ENCODE measurements at places on chromosomes 2 and 18. TPM values are rescaled to one million over a fixed set of nuclear protein-coding genes. Genes with fewer than 3 reads are reported as not detected.

GNAL gene
- 7.1 TPM for total RNA-seq

TMEM247 gene
- not detected for total RNA-seq

IL36G gene
- not detected for total RNA-seq

REG1A gene
- total RNA-seq: not detected

CAPN13 gene
- not detected for total RNA-seq

GPBAR1 gene
- total RNA-seq: 0.26 TPM

TLX2 gene
- 0.11 TPM for total RNA-seq

MAIP1 gene
- 21.4 TPM for total RNA-seq

SLC35F5 gene
- 273 TPM for total RNA-seq

TNFRSF11A gene
- total RNA-seq: under 0.01 TPM

ACOXL gene
- total RNA-seq: not detected

UGT1A10 gene
- not detected for total RNA-seq

Data from articular chondrocyte of knee joint (primary cell).